ENCODE measurements at places on chromosomes 1 and 21. TPM values are rescaled to one million over a fixed set of nuclear protein-coding genes. Genes with fewer than 3 reads are reported as not detected.

IL12RB2 gene
- total RNA-seq, result 1.3 TPM

BCAN gene
- total RNA-seq, result not detected

NPHS2 gene
- total RNA-seq, result not detected

RNF186 gene
- total RNA-seq, result not detected

TNFRSF25 gene
- 241 TPM for total RNA-seq

KLHDC9 gene
- not detected for total RNA-seq

RPS27 gene
- 5,716 TPM for total RNA-seq

TACSTD2 gene
- not detected for total RNA-seq

RAVER2 gene
- total RNA-seq, result 1.4 TPM

HRNR gene
- not detected for total RNA-seq

All from T-cell (primary cell).